ENCODE measurements at places on chromosomes 2 and 18. TPM values are rescaled to one million over a fixed set of nuclear protein-coding genes. Genes with fewer than 3 reads are reported as not detected.

Gene SOCS6
- 18.8 TPM for total RNA-seq

Gene NGEF
- total RNA-seq: 16.5 TPM

- no peak for DNase-seq
Measured at GRCh38 chr2:40474306-40474705, 22.4 kb upstream of the SLC8A1 start.

Gene MYL1
- total RNA-seq: not detected

GRCh38 chr2:119820275-119820674 is 60.6 kb downstream of the PTPN4 start:
- DNase-seq: no peak

Gene GPR35
- total RNA-seq: 3.2 TPM

Gene FAM110C
- total RNA-seq: 59.1 TPM

Gene FAM161A
- 2.7 TPM for total RNA-seq

Gene TM4SF20
- total RNA-seq: not detected

- DNase-seq: no peak
Measured at GRCh38 chr18:47912343-47912742, 18.1 kb downstream of the SMAD2 start.
